ENCODE measurements at places on chromosomes 7 and 10. TPM values are rescaled to one million over a fixed set of nuclear protein-coding genes. Genes with fewer than 3 reads are reported as not detected.

DNA sequence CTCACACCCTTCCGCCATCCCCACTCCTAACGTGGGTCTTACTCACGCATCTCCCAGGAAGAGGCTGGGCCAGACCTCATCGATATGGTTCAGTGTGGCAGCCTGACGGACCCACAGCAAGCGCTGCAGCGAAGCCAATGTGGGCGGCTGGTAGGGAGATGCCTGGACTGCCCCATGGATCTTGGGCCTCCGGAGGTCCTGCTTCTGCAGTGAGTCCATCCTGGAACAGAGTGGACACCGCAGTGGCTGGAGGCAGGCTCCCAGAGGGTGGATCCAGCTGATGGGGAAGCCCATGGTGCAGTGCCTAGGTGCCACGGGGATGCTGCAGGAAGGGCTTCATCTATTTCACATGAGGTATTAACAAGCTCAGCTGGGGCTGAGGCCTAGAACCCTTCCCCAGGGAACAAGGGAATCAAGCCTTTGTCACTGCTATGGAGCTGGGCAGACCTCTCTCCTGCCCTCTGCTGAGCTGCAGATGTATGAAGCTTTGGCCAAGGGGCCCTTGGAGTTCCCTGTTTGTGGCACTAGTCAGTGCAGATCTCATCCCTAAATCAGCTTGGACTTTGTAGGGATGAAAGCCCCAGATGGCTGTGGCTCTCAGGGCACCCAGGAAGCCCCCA, 13.7 kb upstream of the SAMD8 start:
- H3K27ac ChIP-seq: no peak overlapping the region
- H3K4me3 ChIP-seq: no peak overlapping the region
- H3K27me3 ChIP-seq: no peaks in the 10 kb centered on the region
- H3K36me3 ChIP-seq: no peaks in the 10 kb centered on the region
- peaks cover 4% of the 10 kb centered on the region for H3K4me1 ChIP-seq

DNA sequence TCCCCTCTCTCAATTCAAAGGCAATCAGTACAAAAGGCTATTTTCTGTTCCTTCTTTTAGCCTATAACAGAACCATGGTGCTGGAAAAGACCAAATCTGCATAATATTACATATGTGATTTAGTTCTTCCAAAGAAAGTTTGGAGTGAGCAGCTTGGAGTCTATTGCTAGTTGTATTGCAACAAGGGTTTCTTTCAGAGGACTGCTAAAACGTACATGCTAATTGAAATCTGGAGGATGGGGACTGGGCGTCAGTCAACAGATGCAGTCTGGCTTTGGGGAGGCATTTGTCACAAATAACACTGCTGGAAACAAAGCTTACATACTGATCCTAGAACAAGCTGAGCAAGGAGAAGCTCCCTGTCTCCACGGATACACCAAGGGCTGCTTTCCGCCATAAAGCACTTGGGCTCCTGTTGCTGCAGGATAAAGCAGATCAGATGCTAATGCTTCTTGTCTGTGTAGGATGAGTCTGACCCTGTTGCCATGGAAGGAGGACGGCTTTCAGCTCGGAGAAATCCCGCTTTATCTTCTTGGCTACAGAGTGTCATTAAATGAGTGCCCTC, 883.5 kb downstream of the SORCS1 start:
- no peaks in the 10 kb centered on the region for H3K27me3 ChIP-seq
- no peak overlapping the region for H3K27ac ChIP-seq
- no peaks in the 10 kb centered on the region for H3K4me1 ChIP-seq
- no peaks in the 10 kb centered on the region for H3K36me3 ChIP-seq
- no peak overlapping the region for H3K4me3 ChIP-seq

Gene ASB10
- total RNA-seq: not detected

Gene ELAPOR2
- 14.3 TPM for total RNA-seq
